ENCODE measurements at places on chromosomes 1 and 21. TPM values are rescaled to one million over a fixed set of nuclear protein-coding genes. Genes with fewer than 3 reads are reported as not detected.

ACTA1 gene
- total RNA-seq = not detected

ZC3H12A gene
- 31.2 TPM for total RNA-seq

ASAP3 gene
- total RNA-seq = 0.37 TPM

RUNX1 gene
- total RNA-seq = 49.5 TPM

- H3K36me3 ChIP-seq = no peaks in the 10 kb centered on the region
- no peak for DNase-seq
- H3K27me3 ChIP-seq = no peaks in the 10 kb centered on the region
- H3K27ac ChIP-seq = no peak overlapping the region
Measured at GRCh38 chr21:33810766-33811165, 104.8 kb downstream of the ATP5PO start.

DNA sequence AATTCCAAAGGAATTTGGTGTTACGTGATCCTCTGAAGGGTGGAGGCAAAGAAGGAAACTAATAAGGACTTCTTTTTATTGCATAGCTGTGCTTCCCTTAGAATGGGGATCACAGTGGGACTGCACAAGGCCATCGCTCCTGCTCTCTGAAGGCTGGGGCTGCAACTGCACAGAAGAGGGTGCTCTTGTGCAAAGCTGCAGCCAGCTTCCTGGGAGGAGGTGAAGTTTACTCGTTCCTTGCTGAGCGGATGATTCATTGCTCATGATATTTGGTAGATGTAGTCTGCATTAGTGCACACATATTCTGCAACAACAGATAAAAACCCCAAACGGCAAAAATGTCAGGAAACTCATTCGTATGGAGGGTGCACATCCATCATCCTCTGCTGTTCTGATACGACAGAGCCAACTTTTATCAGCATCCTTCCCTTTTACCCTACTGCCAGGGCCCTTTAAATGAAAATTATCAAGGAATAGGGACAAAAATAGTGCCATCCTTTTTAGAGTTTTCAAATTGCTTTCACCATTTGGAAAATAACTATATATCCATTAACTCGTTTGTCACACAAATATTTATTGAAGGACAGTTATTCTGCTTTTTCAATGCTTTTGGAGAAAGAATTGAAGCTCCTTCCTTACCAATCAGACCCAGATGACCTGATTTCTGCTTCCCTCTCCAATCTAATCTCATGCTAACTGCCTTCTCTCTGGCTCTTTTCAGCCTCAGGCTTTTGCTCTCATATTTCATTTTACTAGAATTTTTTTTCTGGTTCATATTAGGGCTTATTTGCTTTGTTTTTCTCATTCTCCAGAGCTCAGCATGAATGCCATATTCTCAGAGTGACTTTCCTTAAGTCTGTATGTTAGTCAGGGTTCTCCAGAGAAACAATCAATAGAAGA, 263.6 kb downstream of the DUSP10 start:
- no peaks in the 10 kb centered on the region for H3K4me1 ChIP-seq
- peak; percentile 78 for DNase-seq
- peaks cover 7% of the 10 kb centered on the region for H3K27me3 ChIP-seq
- no peak overlapping the region for H3K27ac ChIP-seq
- H3K4me3 ChIP-seq = no peak overlapping the region

GRCh38 chr1:180288940-180289339, 58.9 kb downstream of the LHX4 start:
- no peak for DNase-seq
- H3K36me3 ChIP-seq = peaks cover 10% of the 10 kb centered on the region
- no peak overlapping the region for H3K4me3 ChIP-seq

DNA sequence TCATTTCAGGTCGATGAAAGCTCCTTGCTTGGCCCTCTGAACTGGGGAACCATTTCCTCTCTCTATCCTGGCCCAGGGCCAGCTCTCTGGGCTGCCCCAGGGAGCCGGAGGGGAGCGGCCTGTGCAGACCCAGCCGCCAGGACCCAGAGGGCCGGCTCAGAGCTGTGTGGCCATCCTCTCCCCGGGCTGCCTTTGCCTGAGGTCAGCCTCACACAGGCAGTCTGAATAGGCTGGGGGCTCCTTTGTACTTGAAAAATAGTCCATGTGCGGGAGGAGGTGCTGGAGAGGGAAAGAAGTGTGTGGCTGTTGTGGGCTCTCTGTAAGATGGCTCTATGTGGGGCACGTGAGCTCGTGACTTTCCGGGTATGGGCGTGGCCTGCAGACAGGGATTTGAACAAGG, 275.1 kb upstream of the VAMP3 start:
- H3K27me3 ChIP-seq = peaks cover 4% of the 10 kb centered on the region
- no peak for DNase-seq
- H3K27ac ChIP-seq = no peak overlapping the region
- no peaks in the 10 kb centered on the region for H3K4me1 ChIP-seq
- no peaks in the 10 kb centered on the region for H3K36me3 ChIP-seq

- no peak overlapping the region for H3K27ac ChIP-seq
- H3K4me1 ChIP-seq = peaks cover 14% of the 10 kb centered on the region
- H3K27me3 ChIP-seq = no peaks in the 10 kb centered on the region
- H3K36me3 ChIP-seq = peaks cover 8% of the 10 kb centered on the region
- DNase-seq = peak; percentile 15
- H3K4me3 ChIP-seq = no peak overlapping the region
Measured at GRCh38 chr1:201149400-201149799, 4.9 kb downstream of the TMEM9 start.

DNA sequence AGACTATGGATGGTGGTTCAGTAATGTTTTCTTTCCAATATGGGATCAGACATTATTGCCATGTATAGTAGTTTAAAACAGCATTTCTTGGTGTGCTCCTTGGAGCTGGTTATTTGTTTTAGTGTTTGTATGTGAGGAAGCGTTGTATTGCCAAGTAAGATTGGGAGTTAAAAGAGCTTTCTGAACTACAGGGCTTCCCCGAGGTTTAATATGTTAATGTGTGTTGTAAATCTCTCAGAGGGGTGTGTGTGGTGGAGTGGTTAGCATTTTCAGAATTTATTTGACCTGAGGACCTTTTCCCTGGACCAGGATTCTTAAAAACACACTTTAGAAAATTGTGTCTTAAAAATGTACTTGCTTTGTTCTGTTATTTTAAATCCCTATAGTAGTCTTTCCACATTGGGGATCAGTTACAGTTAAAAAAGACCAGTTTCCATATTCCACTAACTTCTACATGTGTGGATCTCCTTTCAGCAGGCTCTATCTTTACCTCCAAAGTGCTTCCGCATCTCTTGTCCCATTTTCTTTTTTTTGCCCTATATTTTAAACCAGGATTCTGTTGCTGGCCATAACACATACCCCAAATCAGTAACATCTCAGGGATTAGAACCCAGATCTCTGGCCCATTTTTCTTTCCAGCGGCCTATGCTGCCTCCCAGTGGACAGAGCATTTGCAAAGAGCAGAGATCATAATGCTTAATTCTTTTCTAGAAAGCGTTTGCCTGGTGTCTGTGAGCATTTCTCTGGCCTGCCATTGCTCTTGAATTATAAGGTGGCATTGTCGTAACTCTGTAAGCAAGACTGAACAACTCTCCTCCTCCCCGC, 58.6 kb downstream of the PBX1 start:
- no peaks in the 10 kb centered on the region for H3K27me3 ChIP-seq
- no peak overlapping the region for H3K27ac ChIP-seq
- peak; percentile 6 for DNase-seq
- no peak overlapping the region for H3K4me3 ChIP-seq
- H3K4me1 ChIP-seq = no peaks in the 10 kb centered on the region
- H3K36me3 ChIP-seq = no peaks in the 10 kb centered on the region

GRCh38 chr1:57164584-57164983, 198.8 kb upstream of the C8B start:
- no peak overlapping the region for H3K27ac ChIP-seq
- H3K4me3 ChIP-seq = no peak overlapping the region
- no peak for DNase-seq

All from activated CD4-positive, alpha-beta T cell treated with anti-CD3 and anti-CD28 coated beads for 36 hours (primary cell).